ENCODE measurements at places on chromosomes 1 and 21.

- DNase-seq, result no peak
These were observed 14.3 kb downstream of the SLC6A9 start for GRCh38 chr1:44016890-44017400.

DNA sequence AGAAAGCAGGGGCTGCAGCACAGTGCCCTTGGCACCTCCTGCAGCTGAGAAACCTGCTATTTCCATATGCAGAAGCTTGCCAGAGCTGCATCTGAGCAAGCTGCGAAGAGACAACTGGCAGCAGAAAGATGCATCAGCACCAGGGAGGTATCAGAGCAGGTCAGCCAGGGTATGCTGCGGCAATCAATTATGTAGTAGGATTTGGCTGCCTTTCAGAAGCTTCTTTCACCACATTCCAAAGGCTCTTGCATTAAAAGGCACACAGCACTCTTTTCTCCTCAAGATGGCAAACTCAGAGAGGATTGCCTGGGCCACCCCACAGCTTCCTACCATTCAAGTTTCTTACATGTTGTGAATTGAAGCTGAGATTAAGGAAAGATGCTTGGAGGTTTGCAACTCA lies 47.6 kb upstream of the RAP1A start:
- peak; percentile 42 for DNase-seq

GRCh38 chr1:32619701-32620485 lies 30.5 kb downstream of the ZBTB8OS start:
- no peak for DNase-seq

DNA sequence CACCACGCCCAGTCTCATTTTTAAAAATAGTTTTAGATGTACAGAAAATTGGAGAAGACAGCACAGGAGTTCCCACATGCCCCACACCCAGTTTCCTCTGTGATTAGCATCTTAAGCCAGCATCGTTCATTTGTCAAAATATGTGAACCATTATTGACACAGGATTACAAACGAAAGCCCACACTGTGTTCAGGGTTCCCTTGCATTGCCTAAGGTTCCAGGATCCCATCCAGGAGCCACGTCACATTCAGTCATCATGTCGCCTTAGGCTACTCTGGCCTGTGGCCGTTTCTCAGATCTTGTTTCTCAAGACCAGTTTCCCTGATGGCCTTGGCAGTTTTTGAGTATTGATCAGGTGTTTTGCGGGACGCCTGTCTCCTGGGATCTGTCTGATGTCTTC lies 34.7 kb upstream of the TNFRSF1B start:
- DNase-seq, result no peak

DNA sequence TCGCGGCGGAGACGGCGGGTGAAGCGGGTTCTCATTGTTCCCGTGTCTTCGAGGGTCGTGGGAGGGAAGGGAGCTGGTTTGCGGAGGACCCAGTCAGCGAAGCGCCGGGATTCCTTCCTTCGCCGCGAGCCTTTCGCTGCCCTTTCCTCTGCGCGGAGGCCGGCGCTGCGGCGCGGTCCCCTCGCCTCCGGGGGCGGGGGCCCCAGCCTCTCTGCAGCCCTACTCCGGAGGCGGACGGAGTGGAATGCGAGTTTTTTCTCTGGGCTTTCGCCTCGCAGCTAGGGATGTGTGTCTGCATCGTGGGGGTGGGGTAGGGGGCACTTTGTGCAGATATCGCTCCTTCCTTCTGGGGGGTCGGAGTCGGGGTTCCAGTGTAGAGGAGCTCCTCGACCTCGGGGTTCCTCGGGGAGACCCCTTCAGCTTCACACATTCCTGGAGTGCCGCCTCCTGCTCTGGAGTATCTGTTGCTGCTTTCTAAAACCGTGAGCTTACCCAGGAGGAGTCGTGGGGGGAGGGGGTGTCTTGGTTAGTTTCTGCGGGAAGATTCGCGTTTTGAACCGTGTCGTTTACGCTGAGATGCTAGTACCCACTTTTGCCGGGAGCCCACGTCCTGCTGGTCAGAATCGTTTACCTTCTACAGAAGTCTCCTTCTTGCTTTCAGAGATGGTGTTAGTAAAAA lies 595 bp downstream of the RNF2 start:
- no peak for DNase-seq

- DNase-seq, result peak; percentile 79
These were observed 11.8 kb downstream of the NHLH2 start for GRCh38 chr1:115829023-115829674.

DNA sequence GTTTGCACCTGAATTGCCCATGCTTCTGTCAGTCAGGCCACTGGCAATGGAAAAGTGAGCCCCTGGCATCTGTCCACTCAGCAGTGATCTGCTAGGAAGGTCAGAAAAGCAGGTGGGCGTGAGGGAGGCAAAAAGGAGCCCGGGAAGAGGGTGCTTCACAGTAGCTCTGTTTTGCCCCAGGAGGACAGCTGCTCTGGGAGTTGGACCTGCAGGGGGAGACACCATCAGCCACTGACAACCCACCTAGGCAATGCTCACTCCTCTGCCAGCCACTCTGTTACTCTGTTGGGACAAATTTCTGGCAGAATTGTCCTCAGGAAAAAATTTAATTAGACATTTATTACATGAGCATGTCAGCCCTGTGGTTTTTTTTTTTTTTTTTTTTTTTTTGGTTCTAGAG lies 146.4 kb downstream of the LRIG2 start:
- DNase-seq, result no peak

DNA sequence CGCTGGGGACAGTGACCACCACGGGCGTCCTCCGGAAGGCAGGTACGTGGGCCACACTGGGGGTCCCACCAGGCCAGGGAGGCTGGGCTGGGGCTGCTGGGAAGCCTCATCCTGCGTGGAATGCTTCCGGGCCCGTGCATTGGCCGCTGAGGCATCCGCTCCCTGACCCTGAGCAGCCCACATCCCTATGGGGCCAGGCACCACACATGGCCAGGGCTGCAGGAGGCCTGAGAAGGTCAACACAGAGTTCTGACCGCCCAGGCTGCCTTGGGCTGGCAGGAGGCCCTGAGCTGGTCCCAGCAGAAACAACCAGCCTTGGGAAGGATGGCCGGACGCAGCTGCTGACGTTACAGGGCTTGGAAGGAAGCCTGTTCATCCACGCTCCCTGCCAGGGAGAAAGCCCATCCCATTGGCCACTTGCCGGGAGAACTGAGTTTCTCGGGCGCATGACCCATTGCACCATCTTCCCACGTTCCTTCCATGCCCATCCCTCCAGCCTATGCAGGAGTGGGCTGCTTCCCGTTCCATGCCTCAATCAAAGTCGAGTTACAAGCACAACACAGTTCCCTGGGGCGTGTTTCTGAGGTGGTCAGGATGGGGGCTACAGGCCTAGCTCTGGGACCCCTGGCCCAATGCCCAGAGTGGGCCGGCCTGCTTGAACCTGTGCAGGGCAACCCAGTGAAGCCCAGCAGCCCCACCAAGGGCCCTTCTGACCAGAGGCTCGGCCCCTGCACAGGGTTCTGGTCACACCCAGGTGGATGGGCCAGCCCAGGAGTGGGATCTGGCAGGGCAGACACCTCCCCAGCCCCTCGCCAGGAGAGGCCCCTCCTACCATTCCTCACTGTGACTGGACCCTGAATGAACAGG lies 31.7 kb downstream of the TRIM11 start:
- peak; percentile 92 for DNase-seq

GRCh38 chr1:185803241-185803640 lies 69.0 kb downstream of the HMCN1 start:
- DNase-seq, result no peak

DNA sequence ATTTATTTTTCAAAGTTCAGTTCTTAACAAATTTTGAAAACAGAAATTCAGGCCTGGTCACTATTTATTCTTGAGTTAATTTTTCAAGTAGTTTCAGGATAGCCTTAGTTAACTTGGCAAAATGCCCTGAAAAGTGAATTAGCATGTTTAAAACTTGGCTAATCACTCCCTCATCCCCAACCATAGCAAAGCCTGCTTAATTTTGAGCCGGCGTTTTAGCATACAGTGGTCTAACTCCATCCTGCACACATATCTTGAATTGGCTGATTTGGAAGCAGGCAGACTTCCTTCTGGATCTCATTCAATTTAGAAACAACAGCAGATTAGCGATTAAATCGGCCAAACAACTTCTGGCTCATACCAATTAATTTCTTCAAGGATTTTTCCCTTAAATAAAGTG lies 439.2 kb downstream of the PTBP2 start:
- DNase-seq, result no peak

- DNase-seq, result no peak
These were observed 30.9 kb upstream of the ID3 start for GRCh38 chr1:23590058-23590783.

- no peak for DNase-seq
These were observed 33.5 kb upstream of the ADAM30 start for GRCh38 chr1:119929643-119930315.

DNA sequence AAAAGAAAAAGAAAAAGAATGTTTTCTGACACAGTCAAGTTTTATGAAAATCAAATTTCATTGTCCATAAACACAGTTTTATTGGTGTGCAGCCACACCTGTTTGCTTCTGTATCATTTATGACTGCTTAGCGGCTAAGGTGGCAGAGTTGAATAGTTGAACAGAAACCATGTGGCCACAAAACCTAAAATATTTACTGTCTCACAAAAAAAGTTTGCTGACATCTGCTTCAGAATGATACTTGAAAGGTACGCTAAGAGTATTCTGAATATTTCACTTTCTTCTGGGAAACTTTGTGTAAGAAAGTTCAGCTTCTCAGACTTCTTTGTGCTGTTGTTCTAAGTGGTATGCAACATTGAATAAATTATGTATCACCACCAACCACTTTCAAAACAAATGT lies 6.2 kb downstream of the KCNK1 start:
- no peak for DNase-seq

- DNase-seq, result no peak
These were observed 8.1 kb downstream of the KRTAP10-1 start for GRCh38 chr21:44531606-44532564.

GRCh38 chr1:206041640-206042039 lies 11.3 kb upstream of the RHEX start:
- no peak for DNase-seq

- no peak for DNase-seq
These were observed at the start of gene TP73 for GRCh38 chr1:3651930-3652547. TP73 (plus strand) TSS chr1:3652516; CDS start chr1:3682366, 29,850 bp downstream.

DNA sequence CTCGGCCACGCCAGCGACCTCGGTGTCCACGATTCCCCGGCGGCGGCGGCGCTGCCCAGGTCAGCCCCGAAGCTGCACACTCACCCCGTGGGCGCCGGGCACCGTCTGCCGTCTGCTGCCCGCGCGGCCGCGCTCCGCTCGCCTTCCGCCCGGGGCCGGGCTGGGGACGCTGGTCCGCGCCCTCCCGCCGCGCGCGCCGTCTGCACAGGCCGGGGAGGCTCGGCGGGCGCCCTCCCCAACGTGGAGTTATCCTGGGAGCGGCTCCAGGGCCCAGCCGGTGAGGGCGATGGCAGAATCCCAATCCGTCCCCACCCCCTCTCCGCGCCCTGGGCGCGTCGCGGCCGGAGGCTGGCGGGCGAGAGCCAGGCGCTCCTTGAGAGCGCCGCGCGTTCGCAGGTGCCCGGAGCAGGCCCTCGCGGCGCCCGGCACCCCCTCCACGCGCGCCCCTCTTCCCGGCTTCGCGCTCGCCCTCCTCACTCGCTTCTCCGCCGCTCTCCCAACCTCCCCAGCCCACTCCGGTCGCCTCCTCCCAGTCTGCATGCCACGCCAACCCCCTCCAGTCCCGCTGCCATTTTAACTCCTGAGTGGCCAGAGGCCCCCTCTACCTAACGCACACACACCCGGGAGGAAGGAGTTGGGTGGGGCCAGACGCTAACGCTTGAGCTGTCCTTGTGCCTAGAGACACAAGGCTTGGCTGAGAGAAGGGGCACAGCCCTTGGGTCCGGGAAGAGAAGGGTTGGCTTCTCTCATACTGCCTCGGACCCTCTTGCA lies at the start of gene LRRN2:
LRRN2 (minus strand) TSS at position 503 of the 771 bp plus-strand sequence. CDS start 65,746 bp downstream, outside the sequence.
- DNase-seq, result no peak

DNA sequence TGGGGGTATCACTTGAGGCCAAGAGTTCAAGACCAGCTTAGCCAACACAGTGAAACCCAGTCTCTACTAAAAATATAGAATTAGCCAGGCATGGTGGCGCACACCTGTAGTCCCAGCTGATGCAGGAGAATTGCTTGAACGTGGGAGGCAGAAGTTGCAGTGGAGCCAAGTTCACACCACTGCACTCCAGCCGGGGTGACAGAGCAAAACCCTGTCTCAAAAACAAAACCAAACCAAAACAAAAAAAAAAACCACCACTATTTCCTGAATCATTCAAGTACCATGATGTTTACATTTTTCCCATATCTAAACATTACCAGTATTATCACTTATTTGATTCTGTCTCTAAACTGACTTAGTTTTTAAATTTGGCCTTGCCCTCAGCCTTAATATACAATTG lies 29.5 kb downstream of the TUT4 start:
- DNase-seq, result no peak

GRCh38 chr1:54008876-54009275 lies 9.1 kb downstream of the LDLRAD1 start:
- no peak for DNase-seq

DNA sequence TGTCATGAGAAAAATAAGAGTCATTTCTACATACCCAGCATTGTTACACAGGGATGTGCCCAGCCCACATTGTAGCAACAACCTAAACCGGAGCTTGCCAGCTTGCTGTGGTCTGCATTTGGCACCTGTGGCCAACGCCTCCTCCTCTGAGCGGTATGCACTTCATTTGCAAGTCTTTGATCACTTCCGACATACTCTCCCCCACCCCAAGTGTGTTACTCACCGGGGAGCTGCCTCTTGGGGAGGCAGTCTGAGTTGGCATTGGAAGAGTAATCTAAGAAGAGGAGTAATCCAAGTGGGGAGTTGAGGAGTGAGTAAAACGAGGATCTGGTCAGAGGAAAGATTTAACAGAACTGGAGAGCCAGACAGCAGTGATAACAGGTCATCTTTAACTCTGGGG lies 3.8 kb downstream of the BCL9 start:
- DNase-seq, result peak; percentile 6

DNA sequence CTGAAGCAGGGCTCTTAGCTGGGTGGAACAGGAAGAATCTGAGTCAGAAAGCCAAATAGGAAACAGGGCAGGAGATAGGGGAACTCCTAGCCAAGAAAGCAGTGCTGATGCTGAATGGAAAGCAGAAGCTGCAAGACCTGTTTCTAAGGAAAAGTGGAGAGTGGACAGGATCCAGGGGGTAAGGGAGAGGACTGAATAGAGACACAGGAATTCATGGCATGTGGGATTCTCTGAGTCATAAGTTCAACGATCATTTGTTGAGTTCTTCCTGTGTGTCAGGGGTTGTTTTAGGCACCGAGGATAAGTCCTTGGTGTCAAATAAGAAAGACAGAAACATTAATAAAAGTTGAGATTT lies 153.8 kb upstream of the FGGY start:
- DNase-seq, result no peak

DNA sequence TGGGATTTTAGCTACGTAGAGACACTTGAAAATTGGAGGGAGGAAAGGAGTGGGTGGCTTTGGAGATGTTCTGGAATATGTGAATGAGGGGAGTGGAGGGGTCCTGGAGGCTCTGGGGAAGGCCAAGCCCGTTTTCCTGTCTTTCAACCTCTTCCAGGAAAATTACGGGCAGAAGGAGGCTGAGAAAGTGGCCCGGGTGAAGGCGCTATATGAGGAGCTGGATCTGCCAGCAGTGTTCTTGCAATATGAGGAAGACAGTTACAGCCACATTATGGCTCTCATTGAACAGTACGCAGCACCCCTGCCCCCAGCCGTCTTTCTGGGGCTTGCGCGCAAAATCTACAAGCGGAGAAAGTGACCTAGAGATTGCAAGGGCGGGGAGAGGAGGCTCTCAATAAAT lies 442 bp upstream of the RUSC1 start:
- no peak for DNase-seq

- no peak for DNase-seq
These were observed 498.0 kb downstream of the MATN1 start for GRCh38 chr1:30225357-30225756.
